ENCODE measurements at places on chromosomes 12 and 14. TPM values are rescaled to one million over a fixed set of nuclear protein-coding genes. Genes with fewer than 3 reads are reported as not detected.

DNA sequence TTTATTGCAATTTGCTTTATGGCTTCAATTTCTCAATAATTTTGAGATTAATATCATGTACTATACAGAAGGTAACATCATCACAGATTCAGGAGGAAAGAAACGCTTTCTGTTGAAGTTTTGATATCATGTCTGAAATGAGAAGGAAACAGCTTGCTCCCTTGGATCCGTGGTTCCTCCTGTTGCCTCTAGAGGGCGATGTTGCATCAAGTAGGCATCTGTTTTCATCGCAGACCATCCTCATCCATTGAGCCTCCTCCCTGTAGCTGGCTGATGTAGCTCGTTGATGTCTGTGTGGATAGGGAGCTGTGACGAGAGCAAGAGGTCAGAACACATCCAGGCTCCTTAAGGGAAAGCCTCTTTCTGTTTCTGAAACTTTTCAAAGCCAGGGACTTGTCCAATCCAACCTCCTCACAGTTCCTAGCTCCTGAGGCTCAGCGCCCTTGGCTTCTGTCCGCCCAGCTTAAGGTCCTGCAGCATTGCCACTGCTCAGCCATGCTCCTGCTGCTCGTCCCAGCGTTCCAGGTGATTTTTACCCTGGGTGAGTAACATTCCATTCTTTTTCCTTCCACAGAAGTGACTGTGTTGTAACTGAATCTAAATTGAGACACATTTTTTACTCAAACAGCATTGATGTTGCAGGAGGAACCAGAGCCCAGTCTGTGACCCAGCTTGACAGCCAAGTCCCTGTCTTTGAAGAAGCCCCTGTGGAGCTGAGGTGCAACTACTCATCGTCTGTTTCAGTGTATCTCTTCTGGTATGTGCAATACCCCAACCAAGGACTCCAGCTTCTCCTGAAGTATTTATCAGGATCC lies 304.8 kb upstream of the OR4E1 start:
- peak; percentile 4 for DNase-seq

- DNase-seq, result no peak
These were observed 693.9 kb upstream of the MGAT4C start for GRCh38 chr12:86950043-86950442.

GRCh38 chr12:48927261-48927660 lies 2.0 kb upstream of the FKBP11 start:
- no peak for DNase-seq

The KERA gene
- 0.15 TPM for polyA plus RNA-seq

DNA sequence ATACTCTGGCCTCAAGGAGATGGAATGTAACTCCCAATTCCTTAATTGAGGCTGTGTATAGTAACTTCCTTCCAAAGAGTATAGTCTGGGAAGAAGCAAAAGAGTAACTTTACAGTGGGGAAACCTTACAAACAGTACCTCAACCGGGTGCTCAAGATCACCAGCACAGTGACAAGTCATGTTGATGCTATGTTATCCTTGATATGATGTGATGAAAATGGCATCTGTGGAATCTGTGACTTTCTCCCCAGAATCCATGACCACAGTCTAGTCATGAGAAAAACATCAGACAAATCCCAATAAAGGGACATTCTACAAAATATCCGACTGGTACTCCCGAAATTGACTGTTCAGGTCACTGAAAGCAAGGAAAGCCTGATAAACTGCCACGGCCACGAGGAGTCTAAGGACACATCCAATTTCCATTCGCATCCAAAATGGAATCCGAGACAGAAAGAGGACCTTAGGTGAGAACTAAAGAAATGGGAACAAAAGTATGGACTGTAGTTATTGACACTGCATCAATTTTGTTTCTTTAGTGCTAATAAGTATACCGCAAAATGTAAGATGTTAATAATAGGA lies 97.3 kb upstream of the FRMD6 start:
- DNase-seq, result no peak

- no peak for DNase-seq
These were observed 100.9 kb downstream of the CHST11 start for GRCh38 chr12:104557488-104558195.

The MYO1H gene
- polyA plus RNA-seq, result 0.22 TPM
